ENCODE measurements at places on chromosomes 16 and 17.

GRCh38 chr16:8764525-8765250 lies 32.8 kb downstream of the TMEM186 start:
- DNase-seq: no peak

DNA sequence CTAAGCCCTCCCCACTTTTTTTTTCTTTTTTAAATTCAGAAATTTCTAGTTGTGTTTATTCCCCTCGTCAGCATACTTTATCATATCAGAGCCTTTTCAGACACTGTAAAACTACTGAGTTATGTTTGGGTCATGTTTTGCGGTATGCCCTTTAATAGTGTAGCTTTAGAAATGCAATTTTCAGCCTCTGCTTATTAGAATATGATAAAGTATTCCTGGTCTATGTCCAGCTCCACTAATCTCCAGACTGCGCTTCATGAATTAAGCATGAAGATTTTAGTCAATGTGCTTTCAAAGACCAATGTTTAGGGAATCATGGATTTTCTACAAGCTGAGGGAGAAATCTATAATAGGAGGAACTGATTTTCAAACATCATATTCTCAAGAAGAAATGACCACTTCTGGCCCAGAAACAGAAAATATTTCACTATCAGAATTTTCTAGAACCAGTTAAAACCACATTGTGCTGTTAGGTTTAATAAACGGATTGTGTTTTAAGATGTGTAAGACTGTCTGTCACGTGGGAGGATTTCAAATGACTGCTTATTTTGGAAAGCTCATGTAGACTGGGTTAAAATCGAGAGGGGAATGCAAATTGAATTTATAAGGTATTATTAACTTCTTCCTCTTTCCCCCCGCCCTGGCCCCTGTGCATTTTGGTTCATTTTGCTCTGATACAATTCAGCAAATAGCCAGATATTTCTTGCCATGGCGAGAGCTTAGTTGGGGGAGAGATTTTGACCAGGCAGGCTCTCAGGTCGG lies 498.5 kb downstream of the WWOX start:
- DNase-seq: no peak

- DNase-seq: no peak
Measured at GRCh38 chr17:41012326-41013120, 3.6 kb upstream of the KRTAP3-1 start.

DNA sequence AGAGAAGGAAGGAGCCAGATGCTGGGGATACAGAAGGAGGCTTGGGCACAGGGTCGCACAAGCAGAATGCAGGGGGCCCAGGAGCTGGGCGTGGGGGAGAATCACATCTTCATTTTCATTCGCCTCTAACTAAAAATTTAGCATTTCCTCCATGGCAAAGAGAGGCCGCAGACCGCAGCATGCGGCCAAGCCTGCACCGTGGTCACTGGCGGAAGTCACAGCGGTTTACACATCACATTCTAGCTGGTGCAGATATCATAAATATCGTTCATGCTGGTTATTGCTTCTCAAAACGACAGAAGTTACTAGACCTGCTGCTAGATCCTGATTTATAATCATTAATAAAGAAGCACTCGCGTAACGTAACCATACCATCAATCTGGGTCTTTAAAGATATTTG lies 162.0 kb downstream of the NTN1 start:
- DNase-seq: peak; percentile 6

DNA sequence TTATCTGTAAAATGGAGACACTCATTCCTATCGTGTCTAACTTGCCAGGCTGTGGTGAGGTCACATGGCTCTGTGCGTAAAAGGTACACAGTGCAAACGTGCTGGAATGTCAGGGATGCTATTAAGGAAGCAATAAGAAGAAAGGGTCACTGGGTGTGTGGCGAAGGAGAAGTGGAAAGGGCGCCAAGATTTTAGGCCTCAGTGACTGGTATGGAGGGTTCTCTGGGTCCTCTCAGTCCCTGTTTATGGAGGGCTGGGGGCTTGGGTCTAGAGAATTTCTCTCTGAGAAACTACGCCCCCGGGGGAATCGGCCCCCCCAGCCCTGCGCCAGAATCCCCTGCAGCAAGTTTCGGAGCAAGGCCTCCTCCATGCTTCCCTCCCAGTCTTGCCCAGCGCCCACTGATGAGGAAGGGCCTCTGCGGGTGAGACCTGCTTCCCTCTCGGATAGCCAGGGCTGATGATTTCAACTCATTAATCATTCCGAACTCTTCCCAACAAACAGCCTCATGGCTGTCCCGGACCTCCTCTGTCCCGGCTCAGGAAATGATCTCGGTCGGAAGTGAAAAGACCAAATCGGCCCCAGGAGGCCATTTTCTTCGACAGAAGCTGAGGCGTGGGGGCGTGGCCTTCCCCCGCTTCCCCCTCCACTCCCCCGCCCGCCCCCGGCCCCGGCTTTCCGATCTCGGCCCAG lies 1.2 kb upstream of the HEXIM1 start:
- DNase-seq: no peak

DNA sequence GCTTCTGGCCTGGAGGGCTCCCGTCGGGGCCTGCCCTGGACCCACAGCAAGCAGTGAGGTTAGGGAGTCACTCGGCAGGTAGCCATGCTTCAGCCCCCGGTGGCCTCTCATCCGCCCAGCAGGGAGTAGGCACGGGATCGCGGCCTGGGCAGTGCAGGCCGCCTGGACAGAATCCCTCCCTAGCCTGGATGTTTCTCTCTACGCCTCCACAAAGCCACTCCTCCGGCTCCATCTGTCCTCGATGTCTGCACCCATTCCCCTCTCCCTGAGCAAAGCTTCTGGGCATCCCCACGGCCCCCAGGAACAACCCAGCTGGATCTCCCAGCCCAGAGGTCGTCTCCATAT lies 145.2 kb downstream of the RBFOX3 start:
- DNase-seq: no peak

GRCh38 chr17:49952912-49953497 lies 16.0 kb upstream of the DLX4 start:
- DNase-seq: no peak

DNA sequence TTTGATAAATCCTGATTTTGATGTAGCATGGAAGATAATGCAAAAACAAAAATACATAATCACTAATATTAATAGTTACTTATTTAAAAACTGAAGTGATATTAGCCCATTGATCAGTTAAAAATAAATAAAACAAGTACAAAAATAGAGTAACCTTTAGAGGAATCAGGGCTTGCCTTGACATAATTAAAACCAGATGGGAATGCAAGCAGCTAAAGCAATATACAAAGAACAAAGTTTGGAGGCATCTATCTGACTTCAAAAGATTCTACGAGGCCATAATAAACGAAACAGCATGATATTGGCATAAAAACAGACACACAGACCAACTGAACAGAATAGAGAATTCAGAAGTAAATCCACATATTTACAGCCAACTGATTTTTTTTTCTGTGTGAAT lies 15.0 kb upstream of the HEATR3 start:
- DNase-seq: no peak

GRCh38 chr17:42249681-42250446 lies 26.3 kb downstream of the STAT5B start:
- peak; percentile 59 for DNase-seq

DNA sequence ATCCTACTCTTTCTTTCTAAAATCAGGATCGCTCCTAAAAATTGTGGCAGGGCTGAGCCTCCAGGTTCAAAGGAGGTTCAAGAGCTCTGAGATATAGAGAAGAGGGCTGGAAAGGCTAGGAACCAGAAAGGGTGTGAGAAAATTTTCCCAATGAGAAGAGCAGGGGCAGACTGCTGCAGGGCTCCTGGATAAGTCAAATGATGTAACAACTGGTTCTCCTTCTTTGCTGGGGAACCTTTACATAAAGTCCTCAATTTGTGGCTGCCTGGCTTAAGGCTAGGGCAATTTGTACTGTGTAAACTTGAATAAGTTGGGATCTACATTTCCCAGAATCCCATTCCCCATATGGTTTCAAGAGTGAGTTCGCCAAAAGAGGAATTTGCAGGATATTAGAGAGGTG lies 16.3 kb upstream of the AKAP1 start:
- DNase-seq: no peak

GRCh38 chr17:72891627-72892026 lies 200.9 kb downstream of the SLC39A11 start:
- DNase-seq: no peak

DNA sequence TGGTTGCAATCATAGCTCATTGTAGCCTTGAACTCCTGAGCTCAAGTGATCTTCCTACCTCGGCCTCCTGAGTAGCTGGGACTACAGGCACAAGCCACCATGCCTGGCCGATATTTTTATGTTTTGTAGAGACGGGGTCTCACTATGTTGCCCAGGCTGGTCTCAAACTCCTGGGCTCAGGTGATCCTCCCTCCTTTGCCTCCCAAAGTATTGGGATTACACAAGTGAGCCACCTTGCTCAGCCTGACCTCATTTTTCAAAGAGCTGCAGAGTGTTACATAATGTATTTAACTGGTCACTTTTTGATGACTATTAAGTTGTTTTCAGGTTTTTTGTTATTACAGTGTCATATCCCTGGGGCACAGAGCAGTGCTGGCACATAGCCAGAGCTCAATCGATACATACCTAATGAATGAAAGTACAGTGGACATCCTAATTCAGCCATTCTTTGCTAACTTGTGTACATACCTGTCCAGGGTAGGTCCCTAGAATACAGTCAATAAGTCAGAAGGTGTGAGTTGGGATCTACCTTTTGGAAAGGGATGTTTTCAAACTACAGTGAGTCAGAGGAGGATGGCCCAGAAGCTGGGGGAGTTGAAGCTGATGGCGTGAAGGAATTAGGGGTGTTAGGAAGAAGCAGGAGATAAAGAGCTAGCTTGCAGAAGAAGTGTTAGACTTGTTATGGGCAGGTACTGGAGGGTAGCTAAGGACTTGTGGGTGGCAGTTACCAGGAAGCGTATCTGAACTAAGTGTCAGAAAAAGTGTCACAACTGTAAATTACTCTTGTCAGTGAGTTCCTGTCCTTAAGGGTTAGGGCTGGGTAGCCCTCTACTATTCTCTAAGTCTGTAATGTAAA lies 20.1 kb upstream of the CYLD start:
- DNase-seq: peak; percentile 34

GRCh38 chr17:1561420-1562175 lies 994 bp downstream of the PITPNA start:
- DNase-seq: no peak

- no peak for DNase-seq
Measured at GRCh38 chr17:31401456-31402254, 10.2 kb downstream of the RAB11FIP4 start.

GRCh38 chr16:19436540-19436939 lies 18.9 kb downstream of the TMC5 start:
- DNase-seq: no peak

DNA sequence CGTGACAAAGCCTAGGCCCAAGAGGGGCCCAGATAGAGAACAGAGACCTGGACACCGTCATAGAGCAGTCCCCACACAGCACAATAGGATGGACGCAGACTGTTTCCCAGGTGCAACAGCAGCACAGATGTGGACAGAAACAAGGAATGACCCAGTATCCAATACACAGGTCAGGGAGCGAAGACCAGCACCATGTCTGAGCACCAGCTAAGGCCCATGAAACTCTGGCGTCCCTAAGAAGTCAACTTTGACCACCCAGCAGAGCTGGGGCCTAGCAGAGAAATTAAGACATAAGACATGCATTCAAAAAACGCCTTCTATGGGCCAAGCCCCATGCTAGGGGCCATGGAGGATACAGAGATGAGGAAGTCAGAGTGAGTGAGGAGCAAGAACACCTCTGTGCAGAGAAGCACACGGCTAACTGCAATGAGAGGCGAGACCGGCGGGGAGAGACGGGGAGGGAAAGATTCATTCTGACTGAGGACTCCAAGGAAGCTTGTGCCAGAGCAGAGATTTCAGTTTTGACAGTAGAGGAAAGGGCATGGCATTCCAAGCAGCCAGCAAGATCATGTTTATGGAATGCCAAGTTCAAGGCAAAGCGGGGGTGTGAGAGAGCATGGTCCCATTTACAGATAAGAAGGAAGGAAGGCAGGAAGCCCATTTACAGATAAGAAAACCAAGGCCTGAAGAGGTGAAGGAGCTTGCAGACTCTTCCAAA lies 50.8 kb downstream of the PITPNM3 start:
- DNase-seq: no peak

GRCh38 chr17:40515491-40516041 lies 14.1 kb upstream of the TNS4 start:
- peak; percentile 55 for DNase-seq

GRCh38 chr16:51343411-51343810 lies 192.3 kb upstream of the SALL1 start:
- no peak for DNase-seq

- DNase-seq: no peak
Measured at GRCh38 chr17:72134608-72135394, 14.0 kb downstream of the SOX9 start.

- no peak for DNase-seq
Measured at GRCh38 chr16:12193692-12194091, 217.2 kb downstream of the SNX29 start.

DNA sequence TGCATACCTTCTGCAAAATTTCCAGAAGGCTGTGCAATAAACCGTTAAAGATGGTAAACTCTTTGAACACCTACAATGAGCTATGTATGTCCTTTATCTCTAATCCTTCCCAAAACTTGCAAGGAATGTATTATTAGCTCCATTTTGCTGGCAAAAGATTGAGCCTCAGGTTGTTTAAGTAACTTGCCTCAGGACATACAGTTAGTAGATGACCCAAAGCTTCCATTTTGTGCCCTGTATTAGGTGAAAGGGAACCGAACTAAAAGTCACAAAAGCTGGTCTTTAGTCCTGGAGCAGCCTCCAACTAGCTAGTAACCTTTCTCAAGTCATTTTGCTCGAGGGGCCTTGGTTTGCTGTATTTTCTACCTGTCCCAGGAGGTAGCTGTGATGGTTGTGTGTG lies 4.3 kb downstream of the ADGRG3 start:
- no peak for DNase-seq

GRCh38 chr16:79150151-79150550 lies 450.4 kb downstream of the MAF start:
- no peak for DNase-seq

DNA sequence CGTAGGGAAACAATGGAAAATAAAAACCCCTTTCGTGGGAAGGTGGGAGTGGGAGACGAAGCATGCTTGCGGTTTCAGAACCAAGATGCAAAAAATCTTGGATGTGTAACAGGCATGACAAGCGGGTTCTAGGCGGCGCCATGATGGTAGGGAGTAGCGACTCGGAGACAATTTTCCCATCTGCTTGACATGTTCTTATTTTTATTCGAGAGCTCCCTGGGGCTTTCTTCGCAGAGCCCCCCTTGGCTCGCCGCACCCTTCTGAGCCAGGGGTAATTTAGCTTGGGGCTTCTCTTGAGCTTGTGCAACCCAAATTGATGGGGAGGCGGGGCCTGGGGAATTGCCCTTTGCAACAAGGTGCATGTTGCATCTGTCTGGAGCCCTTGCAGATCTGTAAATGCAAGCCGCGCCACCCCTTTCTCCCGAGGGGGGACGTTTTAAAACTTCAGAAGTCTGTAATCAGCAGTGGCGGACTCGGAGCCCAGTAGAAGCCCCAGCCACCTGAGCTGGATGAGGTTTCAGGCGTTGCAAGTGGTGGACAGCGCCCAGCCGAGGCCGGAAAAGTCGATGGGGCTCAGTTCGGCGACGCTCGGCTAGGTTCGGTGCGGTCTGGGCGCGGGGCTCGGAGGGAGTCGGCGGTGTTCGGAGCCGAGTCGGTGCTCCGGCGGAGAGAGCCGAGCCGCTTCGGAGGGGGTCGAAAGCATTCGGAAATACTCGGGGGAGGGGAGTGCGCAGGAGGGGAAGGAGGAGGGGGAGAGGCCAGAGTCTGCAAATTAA lies 2.9 kb downstream of the GNAO1 start:
- peak; percentile 74 for DNase-seq
